Metanephros (tissue), 2 donors: ENCODE measurements at places on chromosomes 3 and 15. TPM values are rescaled to one million over a fixed set of nuclear protein-coding genes. Genes with fewer than 3 reads are reported as not detected.

Gene SPATA12
- total RNA-seq, result not detected

Gene POPDC2
- total RNA-seq, result 10.5 TPM

Gene SLC22A14
- 1.7 TPM for total RNA-seq

Gene PLA2G4D
- not detected for total RNA-seq

Gene EPB42
- total RNA-seq, result 14.8 TPM

Gene ROBO1
- total RNA-seq, result 61.5 TPM

Gene CPNE9
- 0.23 TPM for total RNA-seq

Gene ITGA11
- 12.9 TPM for total RNA-seq

Gene PAQR5
- 32.4 TPM for total RNA-seq
